ENCODE measurements at places on chromosomes 5 and 9.
A peak's percentile ranks its signal among the peaks of the same experiment; 100 is the strongest.

DNA sequence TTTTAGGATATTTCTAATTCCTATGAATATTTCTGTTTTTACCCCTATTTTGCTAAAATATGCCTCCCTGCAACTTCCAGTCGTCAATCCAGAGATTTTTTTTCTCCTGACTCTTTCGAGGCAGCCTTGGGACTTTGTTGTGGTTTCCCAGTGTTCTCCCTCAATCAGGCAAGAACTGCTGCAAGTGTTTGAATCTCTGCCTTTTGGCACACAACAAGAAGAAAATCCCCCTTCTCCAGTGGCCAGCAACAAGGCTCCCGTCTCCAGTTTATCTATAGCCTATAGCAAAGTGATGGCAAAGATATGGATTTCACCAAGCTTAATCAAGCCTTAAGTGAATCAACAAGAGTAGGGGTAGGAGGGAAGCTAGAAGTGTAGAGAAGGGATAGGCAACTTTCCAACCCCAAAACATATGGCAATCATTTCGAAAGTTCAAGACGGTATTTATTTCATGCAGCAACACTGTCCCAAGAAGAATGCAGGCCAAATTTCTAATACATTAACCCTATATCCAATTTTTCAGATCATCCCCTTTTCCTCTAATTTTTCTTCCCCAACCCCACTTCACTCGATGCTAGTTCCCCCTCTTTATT lies 37.7 kb upstream of the PAPPA start:
- peak; percentile 91 for DNase-seq

DNA sequence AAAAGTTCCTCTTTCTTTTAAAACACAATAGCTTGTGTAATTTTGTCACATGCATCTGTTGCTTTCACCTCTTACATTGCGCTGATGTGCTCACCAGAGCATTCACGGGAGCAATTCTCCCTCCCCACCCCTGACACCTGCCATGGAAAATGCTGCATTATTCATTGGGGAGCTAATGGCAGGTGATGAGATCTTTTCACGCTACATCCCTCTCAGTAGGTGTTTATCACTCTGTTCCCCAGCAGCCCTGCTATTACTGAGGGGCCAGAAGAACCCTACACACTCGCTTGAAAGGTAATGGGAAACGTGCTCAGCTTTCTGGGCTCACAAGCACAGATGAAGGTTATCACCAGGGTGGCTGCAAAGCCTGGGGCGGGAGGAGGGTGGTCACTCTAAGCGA lies 398.0 kb downstream of the PSAT1 start:
- DNase-seq, result no peak

DNA sequence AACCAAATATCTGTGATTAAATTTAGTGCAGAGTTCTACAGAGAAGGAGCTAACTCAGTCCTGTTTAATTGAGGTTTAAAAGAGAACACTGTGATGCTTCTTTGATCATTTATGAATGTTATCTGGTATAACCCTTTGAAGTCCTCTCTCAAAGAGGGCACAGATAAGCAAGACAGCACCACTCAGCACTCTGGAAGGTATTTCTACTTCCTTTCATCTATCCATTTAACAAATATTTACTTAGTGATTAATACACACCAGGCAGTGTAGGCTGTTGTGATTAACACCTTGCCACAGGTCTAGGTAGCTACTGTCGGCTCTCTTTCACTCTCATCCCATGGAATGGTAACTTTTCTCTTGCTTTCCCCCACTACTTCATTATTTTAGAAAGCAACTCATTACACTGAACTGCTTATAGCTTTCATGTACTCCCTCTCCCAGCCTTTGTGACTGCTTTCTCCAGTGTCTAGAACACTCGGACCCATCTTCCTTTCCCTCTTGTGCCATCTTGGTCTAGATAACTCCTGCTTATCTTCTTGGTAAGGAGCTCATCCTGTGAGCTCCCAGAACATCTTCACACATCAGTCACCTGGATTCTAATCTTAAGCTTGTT lies 54.7 kb downstream of the GLDC start:
- DNase-seq, result no peak

GRCh38 chr9:34994900-34995669 lies 5.5 kb downstream of the DNAJB5 start:
- no peak for DNase-seq

GRCh38 chr5:90111364-90112032 lies 298.1 kb downstream of the CETN3 start:
- DNase-seq, result no peak

- no peak for DNase-seq
These were observed 79.4 kb downstream of the GAS1 start for GRCh38 chr9:86867804-86868313.

DNA sequence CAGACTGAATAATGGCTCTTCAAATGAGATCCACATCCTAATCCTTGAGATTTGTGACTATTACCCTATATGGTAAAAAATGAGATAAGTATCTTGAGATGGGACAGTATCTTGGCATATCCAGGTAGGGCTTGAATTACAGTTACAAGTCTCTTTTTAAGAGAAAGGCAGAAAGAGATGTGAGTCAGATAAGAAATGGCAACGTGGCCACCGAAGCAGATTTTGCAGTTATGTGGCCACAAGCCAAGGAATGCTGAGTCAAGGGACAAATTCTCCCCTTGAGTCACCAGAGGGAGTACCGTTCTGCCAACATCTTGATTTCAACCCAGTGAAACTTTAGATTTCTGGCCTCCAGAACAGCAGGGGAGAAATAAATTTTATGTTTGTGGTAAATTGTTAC lies 1983.0 kb upstream of the C9orf72 start:
- DNase-seq, result peak; percentile 51

DNA sequence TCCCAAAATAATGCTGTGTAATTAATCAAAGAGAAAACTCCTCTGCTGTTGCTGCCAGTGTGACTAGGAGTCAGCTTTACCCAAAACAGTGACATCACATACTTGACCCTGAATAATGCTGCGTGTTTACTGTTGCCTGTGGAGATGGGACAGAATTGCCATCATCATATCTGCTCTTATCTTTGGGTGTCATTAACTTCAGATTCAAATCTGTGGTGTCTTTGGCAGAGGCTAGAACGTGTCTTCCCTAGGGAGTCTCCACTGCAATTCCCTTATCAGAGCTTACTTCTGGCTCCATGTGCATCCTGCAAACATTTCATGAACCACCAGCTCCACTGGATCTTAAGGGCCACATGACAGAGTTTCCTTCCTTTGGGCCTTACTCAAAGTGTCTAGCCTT lies 88.9 kb upstream of the MRPS30 start:
- DNase-seq, result no peak

- DNase-seq, result peak; percentile 58
These were observed 4.1 kb upstream of the PDGFRB start for GRCh38 chr5:150159741-150160179.

DNA sequence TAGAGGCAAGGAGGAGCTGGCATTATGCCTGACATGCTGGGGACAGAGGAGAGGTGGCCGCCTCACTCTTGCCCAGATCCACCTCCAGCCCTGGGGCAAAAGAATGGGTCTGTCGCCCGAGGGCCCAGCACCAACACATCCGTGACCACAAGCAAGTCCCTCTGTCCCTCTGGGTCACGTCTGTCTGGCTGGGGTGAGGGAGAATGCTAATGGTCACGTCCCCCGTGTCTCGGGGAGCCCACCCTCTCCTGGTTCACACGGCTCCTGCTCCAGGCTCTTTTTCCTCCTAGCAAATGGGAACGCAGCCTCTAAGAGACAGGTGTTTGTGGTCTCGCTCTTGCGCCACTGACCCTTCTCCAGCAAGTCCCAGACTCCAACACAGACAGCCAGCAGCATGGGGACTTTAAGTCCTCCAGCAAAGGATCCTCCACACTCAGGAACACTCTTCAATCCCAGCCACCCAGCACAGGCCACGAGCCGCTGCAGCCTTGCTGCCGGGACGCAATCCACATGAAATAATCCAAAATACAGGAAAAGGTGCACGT lies 4.1 kb downstream of the ENG start:
- DNase-seq, result no peak

- no peak for DNase-seq
These were observed 309.6 kb downstream of the DTWD2 start for GRCh38 chr5:118678746-118679145.

DNA sequence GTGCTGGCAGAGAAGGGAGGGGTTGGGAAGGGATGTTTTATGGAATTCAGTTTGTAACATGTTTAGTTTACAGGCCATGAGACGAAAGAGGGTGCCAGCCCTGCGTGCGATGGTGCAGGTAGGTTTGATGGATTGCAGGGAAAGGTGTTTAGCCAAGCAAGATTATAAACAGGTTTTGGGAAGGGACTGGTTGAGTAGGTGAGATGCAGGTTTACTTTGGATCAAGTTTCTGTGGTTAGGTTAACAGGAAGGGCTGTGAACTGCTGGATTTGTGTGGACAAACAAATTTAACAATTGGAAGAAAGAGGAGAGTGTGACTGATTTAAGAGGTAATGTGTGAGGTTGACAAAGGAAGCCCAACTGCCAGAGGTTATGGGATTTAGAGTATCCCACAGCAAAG lies 32.6 kb upstream of the GPX3 start:
- DNase-seq, result no peak

DNA sequence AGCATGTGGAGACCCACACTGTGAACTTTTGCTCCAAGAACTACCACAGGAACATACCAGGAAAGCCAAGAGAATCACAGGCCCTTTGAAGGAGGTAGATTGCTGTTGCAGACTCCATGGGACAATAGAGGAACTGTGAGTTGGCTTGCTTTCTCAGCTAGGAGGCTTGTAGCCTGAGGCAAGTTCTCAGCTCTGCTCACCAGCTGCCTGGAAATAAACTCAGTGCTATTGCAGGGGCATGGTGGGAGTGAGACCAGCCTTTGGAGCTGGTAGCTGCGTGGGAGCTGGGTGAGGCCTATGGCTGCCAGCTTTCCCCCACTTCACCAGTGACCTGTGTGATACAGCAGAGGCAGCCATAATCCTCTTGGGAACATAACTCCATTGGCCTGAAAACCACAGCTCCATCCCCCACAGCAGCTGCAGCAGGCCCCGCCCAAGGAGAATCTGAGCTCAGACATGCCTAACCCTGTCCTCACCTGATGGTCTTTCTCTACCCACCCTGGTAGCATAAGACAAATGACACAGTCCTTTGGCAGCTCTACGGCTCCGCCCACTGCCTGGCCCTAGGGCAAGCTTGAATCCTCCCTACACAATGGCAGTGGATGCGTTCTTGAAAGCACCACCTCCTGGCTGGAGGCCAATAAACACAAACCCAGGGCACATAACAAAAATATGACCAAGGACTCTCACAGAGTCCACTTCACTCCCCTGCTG lies 389.5 kb downstream of the KIF4B start:
- no peak for DNase-seq

- no peak for DNase-seq
These were observed 3.3 kb upstream of the TTC39B start for GRCh38 chr9:15310107-15310850.

DNA sequence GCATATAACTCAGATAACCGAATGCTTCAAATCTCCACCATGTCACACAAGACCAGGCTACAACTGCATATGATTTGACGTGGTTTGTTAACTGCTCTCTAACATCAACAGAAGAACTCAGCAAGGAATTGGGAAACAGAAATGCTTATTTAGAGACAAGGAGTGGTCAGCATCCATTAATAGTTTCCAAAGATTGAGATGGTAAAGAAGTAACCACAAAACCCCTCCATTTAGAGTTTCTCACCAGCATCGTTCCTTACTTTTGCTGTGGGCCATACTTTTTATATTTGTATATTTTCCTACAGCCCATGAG lies 25.2 kb downstream of the DPYSL3 start:
- no peak for DNase-seq

DNA sequence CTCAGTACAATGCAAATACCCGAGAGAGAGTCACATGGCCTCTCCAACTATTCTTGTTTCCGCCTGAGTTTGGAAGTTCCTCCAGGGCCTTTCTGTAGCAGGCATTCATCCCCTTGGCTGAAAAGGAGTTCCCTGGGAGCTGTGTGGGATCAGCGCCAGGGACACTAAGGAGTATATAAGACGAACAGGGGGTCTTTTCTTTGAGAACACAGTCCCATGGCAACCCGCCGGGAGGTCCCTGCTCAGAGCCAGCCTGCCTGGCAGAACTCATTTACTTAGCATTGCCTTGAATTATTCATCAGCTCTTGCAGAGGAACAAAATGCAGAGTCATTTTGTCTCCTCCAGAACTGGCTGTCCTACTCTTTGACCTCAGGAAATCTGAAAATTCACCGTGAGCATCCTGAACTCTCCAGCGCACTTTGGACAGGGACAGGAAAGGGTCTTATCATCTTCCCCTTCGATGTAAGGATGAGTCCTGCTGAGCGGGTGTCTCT lies 120.4 kb upstream of the OSMR start:
- no peak for DNase-seq

DNA sequence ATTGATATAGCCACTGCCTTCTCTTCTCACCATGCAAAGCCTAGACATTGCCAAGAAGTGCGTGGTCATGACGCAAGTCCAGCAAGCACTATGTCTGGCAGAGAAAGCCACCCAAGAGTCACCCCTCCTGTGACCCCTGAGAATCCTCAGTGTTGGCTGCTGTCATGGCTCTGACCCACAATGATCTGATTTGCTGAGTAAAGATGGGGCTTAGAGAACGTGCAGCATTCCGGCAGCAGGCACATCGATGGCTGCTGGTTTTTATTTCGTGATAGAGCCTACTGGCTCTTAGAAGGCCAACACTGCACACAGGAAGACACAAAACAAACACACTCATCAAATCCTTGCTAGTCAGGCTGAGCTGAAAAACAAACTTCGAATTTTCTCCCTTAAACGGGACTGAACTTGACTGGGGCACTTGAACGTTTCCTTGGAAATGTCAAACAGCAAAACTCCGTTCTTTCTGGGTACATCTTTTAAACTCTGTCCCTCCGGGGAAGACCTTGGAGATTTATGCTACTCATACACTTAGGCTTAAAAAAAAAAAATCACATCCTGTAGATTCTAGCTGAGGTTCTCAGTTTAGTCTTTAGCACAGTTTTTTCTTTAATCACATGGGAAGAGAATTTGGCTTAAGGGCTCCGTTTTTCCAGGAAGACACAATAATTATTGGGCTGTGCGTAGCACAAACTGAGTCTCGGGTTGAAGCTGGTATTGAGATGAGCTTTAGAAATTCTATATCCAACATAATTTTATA lies 88.2 kb upstream of the BASP1 start:
- no peak for DNase-seq

Measured in fibroblast of skin of left biceps (primary cell).